Stimulated activated CD4-positive, alpha-beta T cell treated with anti-CD3 and anti-CD28 coated beads, Interleukin-12 subunit alpha, Interleukin-12 subunit beta, amount 100 ng/mL, for 4 hours (primary cell): ENCODE measurements at places on chromosomes 6 and 20.

GRCh38 chr6:51299621-51300380, 481.1 kb downstream of the TFAP2B start:
- no peak for DNase-seq

DNA sequence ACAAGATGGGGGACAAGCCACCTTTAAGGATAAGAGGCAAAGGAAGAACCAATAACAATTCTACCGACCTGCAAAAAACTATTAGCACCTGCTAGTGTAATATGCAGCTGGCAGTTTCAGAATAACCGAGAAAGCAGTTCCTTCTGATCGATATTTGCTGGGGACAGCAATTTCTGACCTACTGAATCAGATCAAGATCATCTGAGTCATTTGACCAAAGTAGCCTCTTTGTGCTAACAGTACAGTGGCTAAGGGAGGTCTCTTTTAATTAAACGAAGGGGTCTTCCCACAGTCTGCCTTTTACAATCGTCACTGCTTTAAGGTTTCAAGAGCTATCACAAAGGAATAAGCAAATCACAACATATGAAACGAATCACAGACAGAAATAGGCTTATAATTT, 318.9 kb downstream of the BTBD9 start:
- no peak for DNase-seq

GRCh38 chr6:110050440-110050813, 72.3 kb downstream of the GPR6 start:
- DNase-seq = no peak

- DNase-seq = no peak
These were observed 87.2 kb upstream of the EDN1 start for GRCh38 chr6:12203001-12203400.

DNA sequence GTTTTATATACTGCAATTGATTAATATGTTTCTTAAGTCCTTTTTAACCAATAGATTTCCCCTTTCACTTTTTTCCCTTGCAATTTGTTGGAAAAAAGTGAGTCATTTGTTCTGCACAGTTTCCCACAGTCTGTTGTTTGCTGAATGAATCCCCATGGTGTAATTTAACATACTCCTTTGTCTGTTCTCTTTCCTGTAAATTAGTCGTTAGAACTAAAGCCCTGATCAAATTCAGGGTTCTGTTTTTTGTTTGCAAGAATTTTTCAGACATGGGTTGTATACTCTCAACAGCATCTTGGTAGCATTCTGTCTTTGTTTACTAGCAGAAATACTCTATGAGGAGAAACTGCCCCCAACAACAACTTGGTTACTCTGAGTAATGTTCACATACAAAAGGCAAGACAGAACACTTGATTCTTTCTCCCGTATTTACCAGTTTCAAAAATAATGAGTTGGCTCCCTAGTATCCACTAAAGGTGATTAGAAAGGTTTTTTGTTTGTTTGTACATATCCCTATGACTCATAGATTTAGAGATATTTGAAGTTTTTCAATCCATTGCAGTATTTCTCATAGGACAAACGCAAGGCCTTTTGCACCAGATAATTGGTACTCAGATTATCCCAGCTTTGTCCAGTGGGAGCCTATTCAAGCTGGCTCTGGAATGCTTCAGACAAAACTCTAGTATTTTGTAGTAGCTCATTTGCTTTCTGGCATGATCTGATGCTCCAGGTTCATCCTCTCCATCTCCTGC, 16.5 kb downstream of the BLOC1S5 start:
- no peak for DNase-seq

GRCh38 chr20:4018023-4018748, 2.8 kb upstream of the RNF24 start:
- no peak for DNase-seq

DNA sequence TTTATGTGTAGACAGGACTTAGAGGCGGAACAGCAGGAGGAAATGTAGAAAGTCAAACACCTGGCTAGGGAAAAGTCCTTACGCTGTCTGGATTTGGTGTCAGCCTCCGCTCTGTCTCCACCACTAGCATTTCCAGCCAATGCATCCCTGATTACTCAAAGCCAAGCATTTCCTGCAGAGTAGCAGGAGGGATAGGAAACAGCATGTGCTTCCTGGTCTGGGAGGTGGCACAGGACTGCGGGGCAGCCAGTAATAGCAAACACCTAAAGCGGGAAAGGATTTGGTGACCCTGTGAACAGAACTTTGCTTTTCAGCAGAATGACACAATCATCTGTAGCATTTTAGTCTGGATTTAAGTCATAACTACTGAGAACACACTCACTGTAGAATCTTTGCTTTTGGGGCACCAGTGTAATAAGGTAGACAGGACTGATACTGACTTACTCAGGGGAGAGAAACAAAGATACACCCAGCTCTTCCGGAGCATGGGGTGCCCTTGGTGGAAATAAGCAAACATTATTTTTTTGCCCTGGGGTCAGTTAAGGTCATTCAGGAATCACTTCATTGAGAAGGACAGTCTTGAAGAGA, 133.3 kb upstream of the AHI1 start:
- no peak for DNase-seq

DNA sequence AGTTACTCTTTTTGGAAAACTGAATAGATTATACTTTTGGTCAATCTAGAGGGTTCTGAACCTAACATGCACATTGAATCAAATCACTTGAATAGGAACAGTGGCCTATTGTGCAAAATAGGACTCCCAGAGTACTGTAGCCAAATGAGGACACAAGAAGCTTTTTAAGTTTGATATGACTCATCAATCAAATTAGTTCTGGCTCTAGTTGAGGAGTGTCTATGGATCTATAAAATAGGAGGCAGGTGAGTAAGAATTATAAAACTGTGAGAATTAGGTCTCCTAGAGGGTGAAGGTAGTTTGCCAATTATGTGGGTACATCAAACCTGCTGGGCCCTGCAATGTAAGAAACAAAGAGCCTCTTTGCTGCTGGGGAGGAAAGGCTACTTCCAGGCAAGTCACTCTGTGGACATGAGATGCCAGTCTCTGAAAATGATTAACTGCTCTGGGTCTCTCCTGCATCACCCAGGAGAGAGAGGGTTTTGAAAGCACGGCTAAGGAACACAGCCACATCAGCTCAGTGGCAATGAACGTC, 112.3 kb downstream of the RCAN2 start:
- no peak for DNase-seq

- DNase-seq = no peak
These were observed 33.6 kb downstream of the CDH4 start for GRCh38 chr20:61285691-61286090.

- no peak for DNase-seq
These were observed 233.7 kb downstream of the THBS2 start for GRCh38 chr6:169019727-169020491.

DNA sequence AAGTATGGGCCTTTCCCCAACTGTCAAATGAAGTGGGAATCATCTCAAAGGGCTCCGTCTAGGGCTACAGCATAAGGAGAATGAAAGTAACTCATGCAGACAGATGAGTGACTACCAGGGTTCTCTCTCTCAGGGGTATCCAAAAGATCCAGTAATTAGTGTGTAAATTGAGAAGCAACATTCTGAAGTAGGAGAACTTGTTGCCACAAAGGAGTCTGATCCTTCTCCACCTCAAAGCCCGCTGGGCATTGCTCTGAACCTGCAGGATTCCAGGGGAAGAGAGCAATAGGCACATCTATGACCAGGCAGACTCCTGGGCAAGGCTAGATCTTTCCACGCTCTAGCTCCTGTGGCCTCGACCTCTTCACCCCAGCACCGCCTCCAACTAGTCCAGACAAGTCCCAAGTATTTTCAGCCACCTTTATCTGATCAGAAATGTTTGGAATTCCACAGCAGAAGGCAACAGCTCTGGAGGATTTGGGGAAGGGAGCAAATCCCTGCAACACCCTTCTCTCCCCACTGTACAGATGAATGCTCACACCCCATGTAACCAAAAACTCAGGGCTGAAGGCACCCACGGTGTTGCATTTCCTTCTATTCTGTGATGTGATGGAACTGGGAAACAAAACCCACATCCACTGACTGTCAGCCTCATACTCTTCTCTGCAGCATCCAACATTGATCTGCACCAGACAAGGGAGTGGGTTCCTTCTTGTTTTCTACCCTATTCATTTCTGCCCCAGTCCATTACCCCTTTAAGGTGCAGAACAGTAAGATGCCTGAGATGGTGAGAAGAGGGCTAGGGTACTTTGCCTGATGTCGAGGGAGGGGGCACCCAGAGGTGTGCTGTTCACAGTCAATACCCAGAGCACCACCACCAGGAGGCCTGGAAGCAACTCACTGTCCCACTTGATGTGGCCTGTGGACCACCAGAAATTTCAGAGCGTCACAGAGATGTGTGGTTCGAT, 41.0 kb downstream of the COX4I2 start:
- DNase-seq = no peak

GRCh38 chr6:163695414-163695864, 280.9 kb downstream of the QKI start:
- DNase-seq = no peak

DNA sequence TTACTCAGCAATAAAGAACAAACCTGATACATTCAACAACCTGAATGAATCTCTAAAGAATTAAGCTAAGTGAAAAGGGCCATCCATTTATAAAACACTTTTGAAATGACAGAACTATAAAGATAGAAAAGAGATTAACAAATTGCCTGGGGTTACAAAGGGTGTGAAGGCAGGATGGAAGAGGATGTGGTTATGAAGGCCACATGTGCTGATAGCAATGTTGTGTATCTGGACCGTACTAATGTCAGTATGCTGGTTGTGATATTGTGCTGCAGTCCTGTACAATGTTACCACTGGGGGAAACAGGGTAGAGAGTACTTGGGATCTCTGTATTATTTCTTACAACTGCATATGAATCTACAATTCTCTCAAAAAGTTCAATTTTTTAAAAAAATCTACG, 36.4 kb downstream of the ELOVL5 start:
- no peak for DNase-seq

- DNase-seq = no peak
These were observed 145.6 kb downstream of the TBX18 start for GRCh38 chr6:84618836-84619235.

- no peak for DNase-seq
These were observed 353.1 kb downstream of the LAMA2 start for GRCh38 chr6:129236001-129236517.

- no peak for DNase-seq
These were observed 10.4 kb downstream of the MRPL14 start for GRCh38 chr6:44116641-44117382.

- DNase-seq = no peak
These were observed 26.0 kb downstream of the PTPRK start for GRCh38 chr6:128494440-128494839.

GRCh38 chr6:95094751-95095663, 482.3 kb upstream of the MANEA start:
- DNase-seq = no peak

GRCh38 chr6:55980627-55981211, 105.3 kb upstream of the BMP5 start:
- DNase-seq = no peak

- no peak for DNase-seq
These were observed 146.6 kb downstream of the BCAS1 start for GRCh38 chr20:53923566-53924369.

GRCh38 chr20:59390437-59390836, 90.0 kb downstream of the EDN3 start:
- no peak for DNase-seq

- DNase-seq = no peak
These were observed 56.6 kb downstream of the TGM2 start for GRCh38 chr20:38108438-38108985.

GRCh38 chr6:95321126-95321525, 256.2 kb upstream of the MANEA start:
- no peak for DNase-seq

DNA sequence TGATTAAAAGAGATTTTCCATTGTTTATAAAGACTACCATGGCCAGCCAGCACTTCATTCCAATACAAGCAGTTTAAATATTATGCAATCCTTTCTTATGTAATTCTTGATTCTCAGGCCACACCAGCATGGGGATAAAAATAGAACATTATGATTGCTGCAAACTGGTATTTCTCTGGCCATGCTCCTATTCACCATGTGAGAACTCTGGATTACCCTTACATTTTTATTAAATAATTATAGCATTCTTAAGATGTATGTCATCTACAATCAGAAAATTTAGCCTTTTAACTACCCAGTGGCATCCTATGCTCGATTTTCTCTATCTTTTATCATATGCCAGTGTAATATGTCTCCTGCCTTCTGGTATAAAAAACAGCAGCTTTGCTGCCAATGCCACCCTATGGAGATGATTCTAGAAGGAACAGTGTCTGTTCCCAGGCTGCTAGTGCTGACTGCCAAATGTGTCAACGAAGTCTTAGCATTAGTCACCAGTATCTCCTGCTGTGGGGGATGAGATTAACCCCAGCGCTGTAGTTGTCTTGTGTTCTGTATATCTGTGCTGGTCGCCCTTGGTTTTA, 501.4 kb downstream of the BCKDHB start:
- DNase-seq = no peak

GRCh38 chr20:3681931-3682781, at the start of gene ADAM33:
Gene ADAM33, minus strand, starts transcription at chr20:3682010. Its CDS starts 6 bp downstream, at chr20:3682004.
- DNase-seq = no peak

DNA sequence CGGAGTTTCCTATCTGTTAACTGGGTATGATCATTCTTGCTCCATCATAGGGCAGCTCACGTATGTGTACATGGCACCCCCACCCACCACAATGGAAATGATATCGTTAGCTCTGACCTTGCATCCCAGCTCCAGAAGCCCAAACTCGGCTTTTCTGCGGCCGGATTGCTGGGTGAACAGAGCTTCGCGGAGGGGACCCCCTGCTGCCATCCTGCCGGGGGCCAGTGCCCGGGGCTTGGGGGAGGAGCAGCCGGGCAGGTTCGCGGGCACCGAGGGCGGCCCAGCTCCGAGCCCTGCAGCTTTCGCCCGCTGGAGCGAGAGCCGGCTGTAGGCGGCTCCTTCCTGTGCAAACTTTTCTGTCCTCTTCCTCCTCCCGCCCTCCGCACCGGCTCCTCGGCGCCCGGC, 24.9 kb upstream of the FUCA2 start:
- peak; percentile 44 for DNase-seq

DNA sequence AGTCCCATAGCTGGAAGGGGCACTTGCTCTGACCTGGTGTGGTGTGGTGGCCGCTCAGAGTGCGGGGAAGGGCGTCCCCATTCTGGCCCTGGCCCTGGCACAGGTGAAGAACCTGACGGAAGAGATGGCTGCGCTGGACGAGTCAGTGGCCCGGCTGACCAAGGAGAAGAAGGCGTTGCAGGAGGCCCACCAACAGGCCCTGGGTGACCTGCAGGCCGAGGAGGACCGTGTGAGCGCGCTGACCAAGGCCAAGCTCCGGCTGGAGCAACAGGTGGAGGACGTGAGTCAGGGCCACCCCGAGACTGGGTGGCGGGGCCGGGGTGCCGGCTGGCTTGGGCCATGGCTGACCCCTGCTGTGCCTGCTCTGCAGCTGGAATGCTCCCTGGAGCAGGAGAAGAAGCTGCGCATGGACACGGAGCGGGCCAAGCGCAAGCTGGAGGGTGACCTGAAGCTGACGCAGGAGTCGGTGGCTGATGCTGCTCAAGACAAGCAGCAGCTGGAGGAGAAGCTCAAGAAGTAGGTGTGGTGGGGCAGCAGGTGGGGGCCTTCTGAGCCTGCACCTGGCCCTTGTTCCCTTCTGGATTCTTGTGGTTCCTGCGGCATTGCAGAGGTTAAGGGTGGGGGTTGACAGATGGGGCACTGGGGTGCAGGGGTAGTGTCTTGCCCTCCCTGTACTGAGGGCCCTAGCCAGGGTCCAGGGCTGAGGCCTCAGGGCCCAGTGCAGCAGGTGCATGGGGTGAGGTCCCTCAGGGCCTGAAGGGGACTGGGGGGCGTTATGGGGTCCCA, 40.8 kb downstream of the MYH7B start:
- no peak for DNase-seq

GRCh38 chr6:84348801-84349200, 121.4 kb upstream of the CEP162 start:
- DNase-seq = no peak

GRCh38 chr6:106461084-106461483, 100.6 kb downstream of the CRYBG1 start:
- no peak for DNase-seq

- DNase-seq = no peak
These were observed 19.5 kb downstream of the ZNF311 start for GRCh38 chr6:28985462-28986164.
